NCI-H510A treated with DMSO at 0.1 percent for 48 hours (cell line): ENCODE measurements at places on chromosomes 3 and 15.

- no peak for DNase-seq
Observed at GRCh38 chr3:121948641-121949040, 54.4 kb downstream of the SLC15A2 start.

- DNase-seq: no peak
Observed at GRCh38 chr3:126509597-126510307, 7.8 kb downstream of the UROC1 start.

GRCh38 chr3:46383951-46384330 lies 13.2 kb downstream of the CCR5 start:
- DNase-seq: no peak

DNA sequence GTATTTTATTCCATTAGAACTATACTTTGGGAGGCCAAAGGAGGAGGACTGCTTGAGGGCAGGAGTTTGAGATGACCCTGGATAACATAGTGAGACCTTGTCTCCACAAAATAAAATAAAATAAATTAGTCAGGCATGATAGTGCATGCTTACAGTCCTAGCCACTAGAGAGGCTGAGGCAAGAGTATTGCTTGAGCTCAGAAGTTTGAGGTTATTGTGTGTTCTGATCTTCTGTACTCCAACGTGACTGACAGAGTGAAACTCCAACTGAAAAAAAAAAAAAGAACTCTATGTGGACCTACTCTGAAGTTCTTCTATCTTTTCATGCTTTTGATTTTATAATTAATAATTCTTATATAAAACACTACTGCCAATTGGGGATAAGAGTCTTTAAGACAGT lies 1560.0 kb upstream of the GBE1 start:
- no peak for DNase-seq

DNA sequence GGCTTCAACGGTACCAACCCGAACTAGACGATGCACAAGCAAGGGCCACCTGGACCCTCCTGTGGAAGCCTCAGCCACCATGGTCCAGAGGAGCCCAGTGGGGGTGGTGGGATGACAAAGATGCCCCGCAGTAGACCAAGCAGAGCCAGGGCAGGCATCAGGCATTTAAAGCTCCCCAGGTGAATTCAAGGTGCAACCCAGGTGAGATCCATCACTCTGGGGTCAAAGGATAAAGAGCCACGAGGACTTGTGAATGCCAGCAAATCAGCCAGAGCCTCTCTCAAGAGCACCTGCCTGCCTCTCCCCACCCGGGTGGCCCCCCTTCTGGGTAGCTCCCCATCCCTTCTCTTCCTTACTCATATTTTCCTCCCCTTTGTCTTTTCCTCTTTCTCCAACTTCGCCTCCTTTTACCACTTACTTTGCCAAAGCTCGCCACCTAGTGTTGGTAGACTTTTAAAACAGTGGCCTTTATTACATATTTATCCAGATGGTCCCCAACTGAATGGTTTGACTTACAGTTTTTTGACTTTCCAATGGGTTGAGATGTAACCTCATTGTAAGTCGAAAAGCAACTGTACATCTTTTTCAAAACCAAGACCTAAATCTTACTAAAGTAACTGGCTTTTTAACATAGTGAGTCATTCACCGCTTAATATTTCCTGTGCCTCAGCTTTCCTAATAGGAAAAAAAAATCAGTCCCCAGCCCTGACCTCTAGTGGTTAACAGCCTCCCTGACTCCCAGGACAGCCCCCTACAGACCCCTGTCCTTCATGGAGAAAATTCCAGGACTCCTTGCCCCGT lies 18.8 kb downstream of the PLA2G4F start:
- DNase-seq: peak; percentile 73

DNA sequence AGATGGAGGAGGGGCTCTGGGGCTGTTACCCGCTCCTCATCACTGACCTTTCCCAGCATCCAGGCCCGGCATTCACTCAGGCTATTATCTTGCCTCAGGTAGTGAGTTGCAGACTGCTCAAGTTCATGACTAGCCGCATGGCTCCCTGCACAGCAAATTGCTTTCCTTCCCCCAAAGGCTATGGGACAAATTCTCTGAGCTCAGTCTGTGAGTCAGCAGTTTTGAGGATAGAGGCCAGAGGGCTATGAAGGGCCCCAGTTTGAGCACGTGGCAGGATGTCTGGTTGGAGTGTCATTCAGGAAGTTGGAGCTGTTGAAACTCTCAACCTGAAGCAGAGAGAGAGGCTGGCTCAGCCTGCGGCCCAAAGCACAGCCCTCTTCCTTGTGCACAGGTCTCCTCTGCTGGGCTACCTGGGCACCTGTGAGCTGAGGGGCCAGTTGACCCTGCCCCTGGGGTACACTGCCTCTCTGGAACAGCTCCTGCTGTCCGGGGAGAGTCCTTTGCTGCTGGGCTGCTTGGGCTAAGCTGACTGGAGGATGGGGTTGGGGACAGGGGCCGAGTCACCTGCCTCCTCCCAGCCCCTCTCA lies 7.9 kb downstream of the FAH start:
- peak; percentile 40 for DNase-seq

DNA sequence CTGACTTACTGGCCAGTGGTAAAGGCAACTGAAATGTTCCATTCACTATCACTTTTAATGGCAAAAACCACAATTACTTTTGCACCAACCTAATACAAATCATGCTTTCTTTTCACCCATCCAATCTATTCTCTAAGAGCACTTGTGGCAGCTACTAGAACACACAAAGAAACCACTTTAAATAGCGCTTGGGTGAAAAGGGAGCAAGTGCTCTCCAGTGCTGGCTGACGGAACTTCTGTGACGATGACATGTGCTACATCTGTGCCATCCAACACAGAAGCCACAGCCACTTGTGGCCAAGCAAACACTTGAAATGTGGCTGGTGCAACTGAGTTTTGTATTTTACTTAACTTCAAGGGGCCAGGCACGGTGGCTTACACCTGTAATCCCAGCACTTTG lies 18.9 kb downstream of the SH3BP5 start:
- DNase-seq: peak; percentile 94

DNA sequence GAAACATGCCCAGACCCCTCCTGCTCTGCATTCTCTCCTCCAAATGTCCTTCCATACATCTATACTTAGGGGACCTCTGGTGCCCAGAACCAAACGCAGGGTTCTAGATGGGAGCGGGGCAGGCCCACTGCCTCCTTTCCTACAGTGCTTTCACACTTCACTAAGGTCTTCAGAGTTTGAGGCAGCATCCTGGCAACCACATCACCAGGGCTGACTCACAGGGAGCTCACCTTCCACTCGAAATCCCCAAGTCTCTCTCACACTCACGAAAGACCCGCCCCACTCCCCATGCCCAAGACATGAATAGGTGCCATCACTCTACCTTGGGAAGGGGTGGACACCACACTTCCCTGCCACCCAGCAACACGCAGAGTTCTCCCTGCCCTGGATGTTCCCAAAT lies 18.9 kb downstream of the HOMER2 start:
- no peak for DNase-seq

DNA sequence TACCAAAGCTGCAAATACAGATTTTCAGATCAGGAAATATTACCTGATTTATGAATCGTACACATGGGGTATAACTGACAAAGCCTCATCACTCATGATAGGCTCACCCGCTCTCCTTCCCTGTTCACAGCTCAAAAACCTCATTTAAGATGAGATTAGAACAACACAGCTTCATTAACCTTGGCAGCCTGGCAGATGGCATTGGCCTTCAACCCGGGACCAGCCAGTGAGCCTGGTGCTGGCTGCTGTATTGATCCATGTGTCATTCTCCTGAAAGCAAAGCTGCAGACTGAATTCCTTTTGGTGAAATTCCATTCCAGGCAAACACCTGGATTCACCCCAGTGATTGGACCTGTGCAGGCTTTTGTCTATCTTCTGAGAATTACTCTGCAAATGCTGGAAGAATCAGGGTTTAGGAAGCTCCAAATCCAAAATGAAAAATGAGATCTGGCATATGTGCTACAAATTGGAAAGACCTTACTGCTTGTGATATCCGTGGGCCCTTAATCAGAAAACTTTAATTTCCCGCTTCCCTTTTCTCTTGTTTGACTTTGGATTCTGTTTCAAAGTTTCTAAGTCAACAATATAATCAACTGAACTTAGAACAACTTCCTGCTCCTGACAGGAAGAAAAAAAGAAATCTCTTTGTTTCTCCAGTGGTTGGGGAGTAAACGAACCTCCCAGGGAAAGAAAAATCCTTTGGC lies 189.1 kb upstream of the KBTBD8 start:
- no peak for DNase-seq

GRCh38 chr15:57947781-57948180 lies 117.7 kb downstream of the ALDH1A2 start:
- no peak for DNase-seq

- DNase-seq: no peak
Observed at GRCh38 chr3:188695241-188695640, 476.5 kb upstream of the TPRG1 start.

DNA sequence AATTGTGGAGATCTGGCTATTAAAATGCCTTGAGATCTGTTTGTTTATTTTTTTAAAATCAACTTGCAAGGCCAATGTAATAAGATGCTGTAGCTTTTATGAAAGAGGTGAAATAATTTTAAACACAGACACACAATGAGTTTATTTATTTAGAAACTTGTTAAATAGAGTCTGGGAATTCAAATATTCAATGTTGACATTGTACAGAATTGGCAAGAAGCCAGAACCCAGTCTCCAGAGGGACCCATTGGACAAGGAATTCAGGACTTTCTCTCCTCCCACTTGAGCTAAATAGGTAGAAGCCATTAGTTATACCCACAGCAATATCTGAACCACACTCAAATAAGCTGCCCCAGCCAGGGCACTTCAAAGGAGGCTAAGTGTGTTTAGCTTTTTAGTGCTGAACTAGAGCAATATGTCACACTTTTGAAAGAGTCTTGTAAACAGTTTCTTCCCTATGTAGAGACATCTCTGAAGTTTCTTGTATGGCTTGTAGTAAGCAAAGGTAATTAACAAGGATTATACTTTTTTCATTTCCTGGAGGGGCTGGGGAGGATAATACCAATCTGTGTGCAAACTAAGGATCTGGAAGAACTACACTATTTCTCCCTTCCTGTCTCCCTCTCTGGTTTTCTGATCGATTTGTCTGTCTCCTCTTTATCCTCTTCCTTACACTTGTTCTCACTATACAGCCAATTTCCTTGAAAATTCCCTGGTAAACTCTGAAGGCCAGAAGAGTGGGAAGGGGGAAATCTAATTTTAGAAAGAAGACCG lies 6.0 kb downstream of the MECOM start:
- peak; percentile 93 for DNase-seq

DNA sequence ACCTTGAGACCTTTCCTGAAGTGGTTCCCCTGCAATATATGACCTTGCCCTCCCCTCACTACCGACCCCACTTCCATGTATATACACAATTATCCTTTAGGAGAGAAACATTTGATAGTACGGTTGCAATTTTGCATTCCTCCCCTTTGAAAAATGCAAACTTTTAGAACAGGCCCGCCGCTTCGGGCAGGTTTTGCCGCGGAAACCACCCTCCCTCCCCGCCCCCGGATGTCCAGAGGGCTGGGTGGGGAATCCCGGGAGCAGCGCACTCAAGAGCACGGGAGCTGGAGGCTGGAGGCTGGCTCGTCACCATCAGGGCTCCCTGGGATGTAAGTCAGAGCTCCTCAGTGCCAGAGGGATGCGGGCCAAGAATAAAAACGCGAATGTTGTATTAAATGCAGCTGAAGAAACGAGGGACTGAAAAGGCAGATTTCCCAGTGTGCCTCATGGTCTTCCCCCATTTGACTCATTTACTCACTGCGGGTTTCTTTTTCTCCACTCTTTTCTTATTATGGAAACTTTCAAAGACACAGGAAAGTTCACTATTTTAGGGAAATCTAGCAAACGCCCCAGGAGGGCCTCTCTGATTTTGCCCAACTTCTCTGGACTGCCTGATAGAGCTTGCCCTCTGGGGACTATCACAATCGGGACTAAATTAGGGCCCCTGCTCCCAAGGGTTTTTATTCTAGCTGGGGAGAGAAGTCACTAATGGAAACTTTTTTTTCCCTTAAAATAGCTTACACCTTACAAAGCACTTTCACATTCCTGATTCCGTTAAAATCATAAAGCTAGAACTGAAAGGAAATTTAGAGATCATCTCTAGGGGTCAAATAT lies 2.9 kb upstream of the USP3 start:
- DNase-seq: peak; percentile 53

DNA sequence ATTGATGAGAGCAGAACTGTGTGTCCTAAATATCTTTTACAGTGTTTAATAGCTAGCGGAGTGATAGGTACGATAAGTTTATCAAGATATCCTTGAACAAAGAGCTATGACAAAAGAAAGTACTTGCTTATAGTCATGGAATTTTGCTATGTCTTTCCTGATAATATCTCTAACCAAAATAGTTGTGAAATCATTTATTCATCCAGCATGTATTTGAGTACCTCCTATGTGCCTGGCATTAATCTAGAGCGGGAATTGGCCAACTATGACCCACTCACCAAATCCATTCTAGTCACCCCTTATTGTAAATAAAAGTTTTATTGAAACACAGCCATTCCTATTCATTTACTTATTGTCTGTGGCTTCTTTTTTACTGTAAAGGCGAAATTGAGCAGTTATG lies 46.6 kb downstream of the ZFAND6 start:
- DNase-seq: no peak

- DNase-seq: no peak
Observed at GRCh38 chr3:188497021-188497420, 343.1 kb downstream of the LPP start.

DNA sequence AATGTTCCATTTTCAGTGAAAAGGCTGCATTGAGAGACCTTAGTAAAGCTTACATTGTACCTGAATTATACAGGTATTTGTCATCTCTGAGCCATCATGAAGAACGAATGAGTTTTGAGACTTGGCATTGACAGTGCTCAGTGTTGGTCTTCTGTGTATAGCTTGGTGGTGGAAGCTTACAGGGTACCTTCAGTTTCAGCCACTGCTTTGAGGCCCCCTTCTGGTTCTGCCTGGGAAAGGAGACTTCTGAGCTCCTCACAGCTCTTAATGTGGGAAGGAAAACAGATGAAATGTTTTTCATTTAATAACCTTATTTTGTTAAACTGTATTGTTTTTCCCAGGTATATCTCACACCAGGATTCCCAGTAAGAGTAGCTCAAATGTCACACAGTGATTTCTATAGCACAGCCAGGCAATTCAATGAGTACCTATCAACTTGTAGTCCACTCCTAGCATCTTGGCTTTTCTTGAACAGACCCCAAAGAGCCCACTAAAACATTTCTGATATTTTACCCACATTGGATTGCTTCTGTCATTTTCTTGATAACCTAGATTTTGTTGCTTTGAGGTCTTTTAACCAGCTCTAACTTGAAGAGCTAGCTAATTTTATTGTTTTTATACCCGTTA lies 5.6 kb downstream of the SERPINI1 start:
- DNase-seq: no peak

- no peak for DNase-seq
Observed at GRCh38 chr3:152159328-152159727, 109.4 kb upstream of the MBNL1 start.

GRCh38 chr3:43726521-43726920 lies 35.8 kb downstream of the ABHD5 start:
- DNase-seq: no peak

DNA sequence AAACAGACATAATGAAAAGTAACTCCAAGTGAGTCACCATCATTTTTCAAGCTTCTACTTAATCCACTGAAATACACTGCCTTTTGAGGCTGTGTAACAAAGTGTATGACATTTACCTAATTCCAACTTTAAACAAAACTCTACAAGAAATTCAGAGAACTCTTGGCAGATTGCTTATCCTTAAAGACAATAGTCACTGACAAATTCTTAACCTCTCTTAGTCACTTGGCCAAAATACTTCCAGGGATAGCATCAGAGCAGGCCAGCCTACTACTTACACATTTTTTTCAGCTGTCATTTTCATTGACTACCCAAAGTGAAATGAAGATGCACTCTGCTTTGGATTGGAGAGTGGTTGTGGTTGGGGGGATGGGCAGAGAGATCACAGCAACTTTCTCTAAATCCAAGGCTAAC lies 3.6 kb downstream of the WWTR1 start:
- DNase-seq: no peak
